ENCODE measurements at places on chromosomes 2 and 18.

DNA sequence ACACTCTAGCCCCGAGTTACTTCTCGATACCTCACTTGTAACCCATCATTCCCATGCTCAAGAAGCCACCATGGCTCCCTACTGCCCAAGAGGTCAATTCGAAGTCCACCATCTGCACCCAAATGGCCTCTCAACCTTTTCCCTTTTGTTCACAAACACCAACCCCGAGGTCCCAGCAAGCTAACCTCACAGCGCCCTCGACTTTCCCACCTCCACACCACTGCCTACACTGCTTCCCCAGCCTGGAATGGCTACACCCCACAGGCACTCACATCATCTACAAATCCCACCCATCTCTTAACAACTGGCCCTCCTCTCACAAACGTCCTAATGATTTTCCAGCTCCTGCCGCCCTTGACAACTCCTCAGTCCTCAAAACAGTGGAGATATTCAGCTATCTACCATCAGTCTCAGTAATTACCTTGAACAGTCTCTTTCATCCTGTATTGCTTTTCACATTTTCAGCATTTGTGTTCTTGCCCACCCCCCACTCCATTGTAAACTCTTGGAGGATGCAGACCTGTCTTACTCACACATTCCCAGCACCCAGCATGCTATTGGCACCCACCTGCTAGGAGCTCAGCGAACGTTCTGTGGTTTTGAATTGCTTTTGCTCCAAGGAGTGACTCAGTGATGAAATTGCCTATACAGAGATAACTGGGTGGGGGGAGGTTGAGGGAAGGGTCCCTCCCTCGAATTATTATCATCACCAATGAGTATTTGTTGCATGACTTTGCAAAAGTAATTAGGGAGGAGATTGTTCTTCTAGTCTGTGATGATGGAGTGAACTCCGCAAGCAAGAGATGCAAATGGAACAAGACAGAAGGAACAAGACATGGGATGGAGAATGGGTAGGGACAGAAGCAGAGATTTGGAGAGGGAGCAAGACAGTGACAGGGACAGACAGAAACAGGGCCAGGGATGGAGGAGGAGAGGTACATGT is 106.8 kb downstream of the CYP26B1 start:
- no peak for DNase-seq

- no peak for DNase-seq
Measured at GRCh38 chr2:235232449-235233433, 261.1 kb upstream of the AGAP1 start.

- DNase-seq, result no peak
Measured at GRCh38 chr2:238165288-238165921, 6.6 kb downstream of the ERFE start.

- DNase-seq, result no peak
Measured at GRCh38 chr2:222668494-222669154, 2.8 kb upstream of the MOGAT1 start.

GRCh38 chr2:68741805-68742306 is 7.2 kb downstream of the ARHGAP25 start:
- no peak for DNase-seq

DNA sequence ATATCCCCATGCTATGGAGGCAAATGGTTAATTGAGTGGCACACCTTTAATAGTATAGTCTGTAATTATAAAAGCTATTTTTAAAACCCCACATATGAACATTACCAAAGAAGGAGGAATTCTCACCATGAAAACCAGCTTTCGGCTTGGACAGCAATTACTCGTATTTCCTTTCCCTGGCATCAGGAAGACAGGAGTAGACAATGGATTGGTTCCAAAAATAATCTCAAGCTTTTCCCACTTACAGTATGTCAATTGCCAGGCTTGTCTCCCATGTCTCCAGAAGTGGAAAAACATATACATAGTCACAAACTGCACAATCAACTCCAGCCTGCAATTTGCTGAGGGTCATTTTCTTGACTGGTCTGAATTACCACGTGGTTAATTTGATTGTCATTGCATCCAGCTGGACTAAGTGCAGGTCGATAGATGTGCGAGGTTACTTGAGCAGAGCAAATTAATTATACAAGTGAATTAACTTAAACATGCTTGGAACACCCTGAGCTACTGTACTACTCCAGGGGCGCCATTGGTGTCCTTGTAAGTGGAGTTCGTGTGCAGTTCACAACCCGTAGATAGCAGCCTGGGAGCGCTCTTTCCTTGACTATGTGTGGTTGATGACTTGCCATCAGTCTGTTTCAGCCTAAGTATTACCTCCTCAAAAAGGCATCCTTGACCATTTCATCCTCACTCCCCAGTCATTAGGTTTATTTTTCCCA is 124.3 kb upstream of the PELI1 start:
- no peak for DNase-seq

Data from right renal pelvis (tissue), 4 donors.